MCF 10A (cell line): ENCODE measurements at places on chromosomes 11 and 22. TPM values are rescaled to one million over a fixed set of nuclear protein-coding genes. Genes with fewer than 3 reads are reported as not detected.

TRIM21 gene
- total RNA-seq, result 6.4 and 11.8 TPM in 2 replicates

SOX10 gene
- not detected in 2 replicates for total RNA-seq

DERL3 gene
- total RNA-seq, result not detected in 2 replicates

BATF2 gene
- 1.3 and 1.6 TPM in 2 replicates for total RNA-seq

NXPE1 gene
- total RNA-seq, result not detected in 2 replicates
